ENCODE measurements at places on chromosomes 16 and 17.

DNA sequence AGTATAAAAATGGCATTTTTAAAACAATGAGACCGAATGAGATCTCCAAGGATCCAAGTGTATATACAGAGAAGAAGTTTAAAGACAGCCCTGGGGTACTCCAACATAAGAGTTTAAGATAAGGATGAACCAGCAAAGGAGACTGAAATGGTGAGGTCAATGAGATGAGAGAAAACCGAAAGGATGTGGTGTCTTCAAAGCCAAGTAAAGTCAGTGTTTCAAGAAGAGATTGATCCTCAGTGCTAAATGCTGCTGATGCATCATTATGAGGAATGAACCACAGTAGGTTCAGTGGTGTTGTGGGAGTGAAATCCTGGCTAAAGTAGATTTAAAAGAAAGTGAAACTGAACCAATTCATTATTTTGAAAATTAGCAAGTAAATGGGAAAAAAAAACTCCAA lies 38.1 kb upstream of the NLK start:
- DNase-seq, result no peak

- no peak for DNase-seq
Observed at GRCh38 chr17:43309505-43310332, 75.9 kb upstream of the RNU2-1 start.

DNA sequence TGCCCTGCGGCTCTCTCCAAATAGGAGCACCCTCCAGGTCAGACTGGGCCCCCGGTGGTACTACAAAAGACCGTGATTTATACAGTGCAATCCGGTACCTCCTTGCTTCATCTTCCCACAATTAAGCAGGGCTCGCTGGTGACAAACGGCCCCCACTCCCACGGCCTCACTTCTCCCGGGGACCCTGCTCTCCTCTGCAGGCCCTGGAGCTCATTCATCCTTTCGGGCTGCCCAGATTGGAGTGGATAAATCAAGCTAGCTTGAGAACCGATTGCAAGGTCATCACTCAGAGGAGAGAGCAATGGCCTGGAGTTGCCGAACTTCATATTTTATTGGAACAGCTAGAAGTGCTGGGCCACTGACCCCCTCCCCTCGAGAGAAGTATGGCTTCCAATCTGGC lies 193.5 kb upstream of the IRX6 start:
- no peak for DNase-seq

GRCh38 chr16:2912330-2913199 lies 834 bp downstream of the FLYWCH1 start:
- peak; percentile 75 for DNase-seq

GRCh38 chr17:22278302-22279275 lies 586.3 kb downstream of the KCNJ18 start:
- no peak for DNase-seq

DNA sequence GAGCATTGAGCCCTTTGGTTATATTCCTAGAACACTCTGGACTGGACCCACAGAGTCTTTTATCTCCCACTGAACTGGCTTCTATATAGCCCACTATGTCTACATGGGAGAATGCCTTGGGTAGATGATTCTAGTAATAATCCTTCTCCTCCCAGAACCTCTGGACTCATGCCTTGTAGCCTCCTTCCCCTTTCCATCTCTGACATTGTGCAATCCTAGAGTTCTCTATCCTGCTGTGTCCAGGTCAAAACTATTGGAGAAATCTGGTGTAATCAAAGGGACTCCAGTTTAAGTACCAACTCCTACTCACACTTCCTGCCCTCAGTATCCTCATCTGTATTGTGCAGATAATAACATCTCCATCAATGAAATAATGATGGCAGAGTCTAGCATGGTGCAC lies 9.1 kb downstream of the RCVRN start:
- no peak for DNase-seq

Measured in fibroblast of pulmonary artery (primary cell).